ENCODE measurements at places on chromosomes 11 and 22.

- no peak for DNase-seq
Observed at GRCh38 chr11:119318240-119319135, 1.6 kb upstream of the MCAM start.

GRCh38 chr22:39820256-39820655 is 73.3 kb downstream of the ENTHD1 start:
- no peak for DNase-seq

DNA sequence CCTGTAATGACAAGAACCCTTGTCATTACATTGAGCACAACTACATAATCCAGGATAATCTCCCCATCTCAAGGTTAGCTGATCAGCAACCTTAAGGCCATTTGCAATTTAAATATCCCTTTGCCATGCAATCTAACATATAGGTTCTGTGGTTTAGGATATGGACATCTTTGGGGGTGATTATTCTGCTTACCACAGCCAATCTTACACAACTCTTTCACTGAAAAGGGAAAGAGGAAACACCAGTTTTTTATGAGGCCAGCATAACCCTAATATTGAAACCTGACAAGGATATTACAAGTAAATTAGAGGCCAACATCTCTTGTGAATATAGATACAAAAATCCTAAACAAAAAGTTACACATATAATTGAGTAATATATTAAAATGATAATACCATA is 78.5 kb downstream of the CYP2R1 start:
- no peak for DNase-seq

- DNase-seq: no peak
Observed at GRCh38 chr22:29090039-29090438, 17.2 kb downstream of the KREMEN1 start.

- DNase-seq: no peak
Observed at GRCh38 chr11:115581871-115582639, 77.8 kb upstream of the CADM1 start.

DNA sequence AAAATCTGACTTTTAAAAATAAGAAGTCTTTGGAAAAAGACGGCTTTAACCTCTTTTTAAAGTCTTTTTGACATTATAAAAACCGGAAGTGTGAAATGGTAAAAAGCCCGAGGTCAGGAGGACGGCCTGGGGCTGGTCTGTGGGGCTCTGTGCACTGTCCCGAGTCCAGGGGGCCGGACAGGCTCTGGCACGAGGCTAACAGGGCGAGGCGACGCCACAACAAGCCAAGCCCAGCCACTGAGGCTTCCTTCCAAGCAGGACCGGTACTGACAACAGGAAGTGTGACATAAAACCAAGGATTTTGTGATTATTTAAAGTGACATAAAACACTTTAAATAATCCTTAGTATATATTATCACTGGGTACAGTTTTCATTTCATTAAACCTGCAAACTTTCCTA is 39.2 kb downstream of the BRD1 start:
- no peak for DNase-seq

DNA sequence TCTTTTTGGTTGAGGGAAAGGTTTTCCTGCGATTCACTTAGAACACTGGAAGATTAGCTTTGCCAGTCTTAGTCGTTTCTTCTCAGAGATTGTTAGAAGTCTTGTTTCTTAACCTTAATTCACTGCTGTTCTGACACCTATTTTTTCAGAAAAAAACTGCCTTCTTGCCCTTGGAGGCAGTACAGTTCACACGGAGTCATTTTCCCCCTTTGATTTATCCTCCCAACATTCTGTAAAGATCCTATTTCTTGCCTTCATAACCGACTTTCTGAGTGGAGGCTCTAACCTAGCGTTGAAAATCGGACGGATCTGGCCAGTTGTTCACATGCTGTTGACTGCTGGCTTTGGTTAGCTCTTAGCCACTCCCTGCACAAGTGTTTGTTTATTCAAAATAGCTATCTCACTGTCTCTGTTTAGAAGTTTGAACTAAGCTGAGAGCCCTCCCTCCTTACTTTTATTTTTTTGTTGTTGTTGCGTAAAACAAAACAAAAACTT is 737 bp downstream of the BCL2L13 start:
- no peak for DNase-seq

- no peak for DNase-seq
Observed at GRCh38 chr11:76859708-76860227, 950 bp upstream of the ACER3 start.

DNA sequence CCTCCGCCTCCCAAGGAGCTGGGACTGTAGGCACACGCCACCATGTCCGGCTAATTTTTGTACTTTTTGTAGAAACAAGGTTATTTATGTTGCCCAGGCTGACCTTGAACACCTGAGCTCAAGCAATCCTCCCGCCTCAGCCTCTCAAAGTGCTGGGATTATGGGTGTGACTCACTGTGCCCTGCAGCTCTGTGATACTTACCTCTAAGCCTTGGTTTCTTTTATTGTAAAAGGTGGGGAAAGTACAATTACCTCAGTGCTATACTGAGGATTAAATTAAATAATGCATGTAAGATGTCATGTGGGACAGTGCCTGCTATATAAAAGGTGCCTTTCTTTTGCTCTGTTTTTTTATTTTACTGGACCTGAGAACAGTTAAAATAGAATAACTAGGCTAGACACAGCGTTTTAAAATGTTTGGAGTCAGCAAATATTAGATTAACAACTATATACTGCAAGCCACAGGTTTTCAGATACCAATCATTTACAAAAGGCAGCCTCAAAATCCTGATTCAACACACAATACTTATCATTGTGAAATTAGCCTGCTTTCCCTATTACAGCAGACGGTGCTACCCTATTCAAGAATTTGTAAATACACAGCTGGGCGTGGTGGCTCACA is 30.0 kb downstream of the PRR14L start:
- no peak for DNase-seq

- DNase-seq: no peak
Observed at GRCh38 chr22:37240240-37240940, 3.7 kb downstream of the RAC2 start.

DNA sequence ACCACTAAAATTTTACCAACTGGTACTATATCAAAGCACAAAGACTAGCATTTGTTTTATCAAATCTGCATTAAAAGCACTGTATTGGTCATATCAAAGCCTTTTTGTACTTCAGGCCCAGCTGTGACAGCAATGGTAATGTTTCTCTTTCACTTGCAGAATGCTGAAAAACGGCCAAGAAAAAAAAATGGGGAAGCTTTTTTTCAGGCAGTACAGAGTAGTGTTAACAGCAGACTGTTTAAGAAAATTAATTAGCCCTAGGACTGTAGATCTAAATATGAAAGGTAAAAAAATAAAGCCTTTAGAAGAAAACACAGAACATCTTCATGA is 33.3 kb downstream of the DENND5A start:
- DNase-seq: no peak

- DNase-seq: no peak
Observed at GRCh38 chr11:1500466-1501420, 14.2 kb upstream of the MOB2 start.

- DNase-seq: no peak
Observed at GRCh38 chr11:1150116-1150515, 7.6 kb upstream of the MUC5AC start.

- no peak for DNase-seq
Observed at GRCh38 chr11:35223371-35223796, 84.4 kb downstream of the CD44 start.

GRCh38 chr11:9642894-9643293 is 21.0 kb upstream of the SWAP70 start:
- DNase-seq: no peak

- no peak for DNase-seq
Observed at GRCh38 chr11:122804161-122804560, 34.1 kb upstream of the CRTAM start.

DNA sequence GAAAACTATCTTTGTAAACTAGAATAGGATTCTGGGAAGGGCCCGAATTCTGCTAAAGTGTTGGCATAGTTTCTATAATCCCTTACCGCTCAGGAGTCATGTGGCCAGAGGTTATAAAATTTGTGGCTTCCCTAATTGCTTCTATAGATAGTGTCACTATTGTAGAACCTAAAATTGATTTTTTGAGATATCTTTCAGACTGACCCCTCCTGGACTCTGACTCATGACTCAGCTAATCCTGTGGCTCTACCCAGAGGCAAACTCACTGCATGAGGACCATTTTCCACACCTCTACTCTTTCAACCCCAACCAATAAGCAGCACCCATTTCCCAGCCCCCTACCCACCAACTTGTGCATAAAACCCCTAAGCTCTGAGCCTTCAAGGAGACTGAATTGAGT is 61.8 kb upstream of the PRSS23 start:
- DNase-seq: no peak

GRCh38 chr11:473962-474785 is 24.1 kb downstream of the PTDSS2 start:
- DNase-seq: no peak

DNA sequence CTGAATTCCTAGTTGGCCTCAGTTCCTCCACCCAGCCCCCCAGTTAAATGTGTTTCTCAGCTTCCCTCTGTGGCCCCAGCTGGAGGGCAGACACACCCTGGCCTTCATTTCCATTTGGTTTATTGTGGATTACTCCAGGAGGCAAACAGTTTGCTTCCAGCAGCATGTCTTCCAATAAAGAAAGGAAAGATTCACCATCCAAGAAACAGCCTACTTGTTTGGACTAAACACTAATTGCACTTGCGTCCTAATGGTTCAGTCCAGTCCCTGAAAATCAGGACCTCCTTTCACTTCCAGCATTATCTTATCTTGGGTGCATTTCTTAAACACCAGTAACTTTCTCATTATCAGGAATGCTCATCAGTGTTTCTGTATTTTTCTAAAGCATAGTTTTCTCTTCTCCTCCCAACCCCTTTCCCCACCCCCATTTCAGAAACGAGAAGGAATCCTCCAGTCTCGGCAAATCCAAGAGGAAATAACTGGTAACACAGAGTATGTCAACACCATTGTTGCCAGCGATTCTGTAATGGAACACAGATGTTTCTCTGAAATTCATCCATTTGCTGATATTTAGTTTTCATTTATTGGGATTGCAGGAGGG is 130.9 kb downstream of the PARVA start:
- no peak for DNase-seq

- DNase-seq: no peak
Observed at GRCh38 chr11:25953006-25953405, 378.9 kb upstream of the ANO3 start.

DNA sequence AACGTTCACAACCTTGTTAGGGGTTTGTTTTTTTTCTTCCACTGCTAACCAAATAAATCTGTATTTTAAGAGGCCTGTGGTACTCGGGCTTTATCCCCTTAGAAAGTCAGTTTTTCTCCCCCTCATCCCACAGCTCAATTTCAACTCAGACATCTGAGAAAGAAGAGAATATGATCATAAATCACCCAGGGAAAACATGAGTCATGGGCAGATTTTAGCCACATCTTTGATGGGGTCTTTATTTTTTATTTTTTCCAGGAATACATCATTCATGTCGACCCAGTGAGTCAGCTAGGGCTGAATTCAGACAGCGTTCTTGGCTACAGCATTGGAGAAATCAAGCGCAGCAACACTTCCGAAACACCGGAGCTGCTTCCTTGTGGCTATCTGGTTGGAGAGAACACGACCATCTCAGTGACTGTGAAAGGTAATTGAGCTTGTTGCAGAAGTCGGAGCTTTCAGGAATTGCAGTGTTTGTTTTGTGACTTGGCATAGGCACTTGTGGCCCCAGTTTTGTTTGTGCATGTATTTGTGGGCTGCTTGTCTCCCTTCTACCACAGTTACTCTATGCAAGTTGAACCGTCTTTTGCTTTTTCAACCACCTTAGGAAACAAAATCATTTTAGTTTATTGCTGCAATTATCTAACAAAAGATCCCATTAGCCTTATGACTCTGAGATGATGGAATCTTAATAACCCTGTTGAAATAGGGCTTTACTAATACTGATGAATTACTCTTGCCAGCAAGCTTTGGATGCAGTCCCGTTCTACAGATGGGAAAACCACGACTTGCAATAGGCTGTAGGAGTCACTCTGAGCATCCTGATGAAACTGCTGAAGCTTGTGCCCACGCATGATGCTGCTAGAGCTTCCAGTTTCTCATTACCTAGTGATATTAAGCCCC is 62.7 kb downstream of the DBX1 start:
- DNase-seq: no peak

- DNase-seq: no peak
Observed at GRCh38 chr22:22935056-22935545, 47.5 kb downstream of the IGLL5 start.

DNA sequence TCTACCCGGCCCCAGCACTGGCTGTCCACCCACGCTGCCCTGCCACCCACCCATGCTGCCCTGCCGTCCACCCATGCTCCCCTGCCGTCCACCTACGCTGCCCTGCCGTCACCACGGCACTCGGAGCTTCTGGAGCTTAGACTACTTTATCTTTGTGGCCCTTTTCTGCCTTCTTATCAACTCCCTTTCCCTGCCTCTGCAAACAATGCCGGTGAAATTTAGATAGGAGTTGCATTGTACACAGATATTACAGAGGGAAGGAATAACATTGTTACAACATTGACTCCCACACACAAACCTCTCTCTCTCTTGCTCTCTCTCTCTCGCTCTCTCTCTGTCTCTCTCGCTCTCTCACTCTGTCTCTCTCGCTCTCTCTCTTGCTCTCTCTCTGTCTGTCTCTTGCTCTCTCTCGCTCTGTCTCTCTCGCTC is 33.7 kb upstream of the BRSK2 start:
- no peak for DNase-seq

DNA sequence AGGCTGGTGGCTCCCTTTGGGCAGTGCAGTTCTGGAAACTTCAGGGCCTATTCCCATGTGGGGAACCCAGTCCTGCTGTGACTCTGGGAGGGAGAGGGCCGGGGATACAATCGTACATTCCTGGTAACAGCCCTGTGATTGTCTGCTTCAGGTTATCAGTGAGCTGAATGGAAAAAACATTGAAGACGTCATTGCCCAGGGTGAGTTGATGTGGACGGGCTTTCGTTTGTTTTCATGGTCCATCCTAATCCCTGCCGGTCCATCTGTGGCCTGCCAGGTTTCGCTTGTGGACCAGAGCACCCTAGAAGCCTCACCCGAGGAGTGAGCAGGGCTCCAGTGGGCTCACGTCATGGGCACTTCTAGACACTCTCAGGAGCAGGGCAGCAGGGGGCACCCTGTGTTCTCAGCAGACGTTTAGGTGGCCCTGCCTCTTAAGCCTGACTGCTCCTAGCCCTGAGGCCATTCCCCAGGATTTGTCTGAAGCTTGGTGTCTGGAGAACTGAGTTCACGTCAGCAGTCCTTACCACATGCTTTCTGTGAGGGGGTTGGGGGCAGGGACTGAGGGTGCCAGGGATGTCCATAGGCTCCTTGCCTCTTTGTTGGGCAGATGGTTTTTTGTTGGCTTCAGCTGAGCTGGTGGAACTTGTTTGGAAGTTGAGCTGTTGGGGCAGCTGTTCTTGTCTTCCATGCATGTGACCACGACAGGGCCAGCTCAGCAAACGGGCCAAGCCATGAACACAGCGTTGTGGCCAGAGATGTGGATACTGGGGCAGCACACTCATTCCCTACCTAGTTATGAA is 1.9 kb downstream of the RPLP2 start:
- DNase-seq: no peak

GRCh38 chr11:77175021-77175842 is 47.2 kb downstream of the MYO7A start:
- no peak for DNase-seq

- DNase-seq: peak; percentile 45
Observed at GRCh38 chr22:41603873-41604332, 14.3 kb upstream of the PMM1 start.
